ENCODE measurements at places on chromosomes 7 and 10. TPM values are rescaled to one million over a fixed set of nuclear protein-coding genes. Genes with fewer than 3 reads are reported as not detected.

DNA sequence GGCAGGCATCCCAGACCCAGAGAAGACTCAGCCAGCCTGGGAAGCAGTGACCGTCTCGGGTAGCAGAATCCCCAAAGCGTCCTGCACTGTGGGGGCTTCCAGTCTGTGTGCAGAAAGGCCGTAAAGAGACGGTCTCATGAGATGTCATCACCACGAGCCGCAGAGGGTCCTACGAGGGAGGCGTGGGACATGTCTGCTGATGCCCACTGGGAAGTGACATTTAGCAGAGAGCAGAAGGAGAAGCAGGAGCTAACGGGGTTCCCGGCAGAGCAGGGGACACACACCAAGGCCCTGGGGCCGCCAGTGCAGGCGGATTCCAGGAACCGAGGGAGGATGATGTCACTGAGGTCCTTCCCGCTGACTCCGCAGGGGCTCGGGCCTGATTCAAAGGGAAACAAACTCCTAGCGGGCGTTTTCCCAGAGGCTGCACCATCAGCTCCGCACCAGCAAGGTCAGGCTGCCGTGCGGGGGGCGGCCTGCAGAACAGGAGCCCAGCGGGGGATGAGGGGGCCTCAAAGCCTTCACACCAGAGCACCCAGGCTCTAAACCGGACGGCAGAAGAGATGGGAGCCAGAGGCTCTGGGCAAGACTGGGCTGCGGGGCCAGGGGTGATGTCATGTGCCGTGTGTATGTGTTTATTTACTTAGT, 85.4 kb upstream of the PDGFA start:
- DNase-seq: peak; percentile 57

DNA sequence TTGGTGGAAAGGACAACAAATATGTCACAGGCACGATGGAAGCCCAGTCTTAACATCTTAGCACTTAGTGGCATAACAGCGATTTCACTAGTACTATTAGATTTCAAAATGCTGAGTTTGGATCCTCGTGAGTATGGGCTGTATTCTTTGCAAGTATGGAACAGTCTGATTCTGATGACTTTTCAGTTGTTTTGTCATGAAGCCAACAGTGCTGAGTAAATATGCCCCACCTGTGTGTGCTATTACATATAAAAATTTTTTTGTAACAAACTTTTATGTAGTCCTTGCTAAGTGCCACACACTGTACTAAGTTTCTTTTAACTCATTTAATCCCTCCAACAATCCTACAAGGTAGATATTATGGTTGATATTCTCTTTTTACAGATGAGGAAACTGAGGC, 30.8 kb downstream of the MTURN start:
- DNase-seq: no peak

DNA sequence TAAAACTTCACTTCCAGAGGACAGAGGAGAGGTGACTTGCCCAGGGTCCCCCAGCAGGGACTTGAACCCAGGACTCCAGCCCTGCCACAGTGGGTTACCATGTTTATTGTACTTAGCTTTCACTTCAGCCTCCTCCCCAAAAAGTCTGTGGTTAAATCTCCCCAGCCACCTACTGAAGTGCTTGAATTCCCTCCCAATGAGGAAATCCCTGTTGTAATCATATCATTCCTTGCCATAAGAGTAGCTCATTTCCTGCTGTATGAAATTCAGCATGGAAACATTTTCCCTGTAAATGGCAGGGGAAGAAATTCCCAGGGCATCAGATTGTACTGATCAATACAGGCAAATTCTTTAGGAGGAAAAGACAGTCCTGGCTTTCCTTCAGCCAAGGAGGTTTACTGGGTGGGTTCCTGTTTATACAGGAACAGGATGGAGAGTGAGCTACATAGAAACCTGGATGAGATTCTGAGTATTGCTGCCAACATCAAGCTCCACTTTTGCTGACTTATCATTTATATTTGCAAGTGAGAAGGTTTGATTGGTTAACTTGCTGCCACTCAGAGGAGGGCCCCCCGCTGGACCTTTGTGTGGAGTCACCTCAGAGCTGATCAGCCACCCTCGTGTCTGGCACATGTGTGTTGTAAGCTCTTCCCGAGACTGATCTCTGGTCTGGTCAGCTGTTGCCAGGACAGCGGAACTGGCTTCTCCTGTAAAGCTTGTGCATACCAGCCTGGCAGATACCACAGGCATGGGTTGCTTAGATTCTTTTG, 16.4 kb upstream of the PDZD8 start:
- peak; percentile 31 for DNase-seq

GRCh38 chr10:1608851-1609647, 128.3 kb downstream of the ADARB2 start:
- no peak for DNase-seq

- no peak for DNase-seq
Measured at GRCh38 chr10:23974746-23975272, 234.1 kb upstream of the KIAA1217 start.

SYT15B gene
- 0.87 TPM for total RNA-seq
